ENCODE measurements at places on chromosomes 11 and 22. TPM values are rescaled to one million over a fixed set of nuclear protein-coding genes. Genes with fewer than 3 reads are reported as not detected.

The SESN3 gene
- polyA plus RNA-seq, result 2.6 TPM

The DTX4 gene
- polyA plus RNA-seq, result 5.2 TPM

The PIWIL4 gene
- polyA plus RNA-seq, result 1.3 TPM

The GVQW3 gene
- polyA plus RNA-seq, result 0.37 TPM

The KCTD17 gene
- polyA plus RNA-seq, result 22.7 TPM

The DRICH1 gene
- 0.12 TPM for polyA plus RNA-seq

The FOLR2 gene
- polyA plus RNA-seq, result 5.1 TPM

The SCGB1D2 gene
- polyA plus RNA-seq, result not detected

The RTCB gene
- 41.3 TPM for polyA plus RNA-seq

The SCGB1A1 gene
- polyA plus RNA-seq, result 0.54 TPM

The LRRC4C gene
- 0.74 TPM for polyA plus RNA-seq

The HDAC10 gene
- 24.0 TPM for polyA plus RNA-seq

The SERPING1 gene
- polyA plus RNA-seq, result 672 TPM

The NCAM1 gene
- polyA plus RNA-seq, result 2.3 TPM

The PHRF1 gene
- 16.0 TPM for polyA plus RNA-seq

The GGTLC3 gene
- not detected for polyA plus RNA-seq

Data from adipose tissue (tissue), 3 donors.